Stimulated activated CD4-positive, alpha-beta T cell treated with anti-CD3 and anti-CD28 coated beads, Interleukin-2, amount 100 ng/mL, for 24 hours (primary cell): ENCODE measurements at places on chromosomes 11 and 22.
A peak's percentile ranks its signal among the peaks of the same experiment; 100 is the strongest.

DNA sequence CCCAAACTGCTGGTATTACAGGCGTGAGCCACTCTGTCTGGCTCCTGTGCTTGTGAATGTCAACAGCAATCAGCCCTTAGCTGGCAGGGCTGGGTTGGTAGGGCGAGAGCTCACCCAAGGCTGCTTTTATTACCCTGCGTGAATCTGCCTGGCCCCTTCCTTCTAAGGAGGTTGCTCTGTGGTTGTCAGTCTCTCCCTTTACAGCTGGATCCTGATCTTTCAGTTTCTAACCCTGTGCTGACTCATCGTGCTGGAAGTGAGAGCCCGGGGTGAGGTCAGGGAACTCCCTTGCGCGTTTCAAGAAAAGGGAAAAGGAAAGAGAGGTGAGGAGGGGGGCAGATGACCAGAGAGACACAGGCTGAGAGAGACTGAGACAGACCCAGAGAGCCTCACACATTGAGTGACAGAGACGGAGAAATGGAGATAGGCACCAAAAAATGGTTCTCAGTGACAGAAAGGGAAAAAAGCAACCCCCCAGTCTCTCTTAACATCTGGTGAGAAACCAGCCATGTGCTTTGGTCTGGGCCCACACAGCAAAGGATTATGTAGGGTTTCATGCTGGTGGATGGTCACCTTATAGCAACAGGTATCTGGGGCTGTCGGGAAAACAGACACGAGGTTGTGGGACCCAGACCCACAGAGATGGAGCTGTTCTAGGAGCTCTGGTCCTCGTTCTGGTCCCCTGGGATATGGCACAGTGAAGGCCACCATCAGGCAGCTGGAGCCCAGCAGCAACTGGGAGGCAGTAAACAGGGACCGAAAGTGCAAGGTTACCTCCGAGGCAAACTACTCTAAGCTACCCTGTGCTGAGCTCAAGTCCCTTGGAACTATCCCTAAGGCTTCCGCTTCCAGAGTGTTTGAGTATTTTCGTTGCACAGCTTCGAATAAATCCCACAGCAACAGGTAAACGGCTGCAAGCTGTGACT is 2.5 kb downstream of the TCN2 start:
- no peak for DNase-seq

- no peak for DNase-seq
These were observed 20.2 kb upstream of the IFITM3 start for GRCh38 chr11:340539-341512.

DNA sequence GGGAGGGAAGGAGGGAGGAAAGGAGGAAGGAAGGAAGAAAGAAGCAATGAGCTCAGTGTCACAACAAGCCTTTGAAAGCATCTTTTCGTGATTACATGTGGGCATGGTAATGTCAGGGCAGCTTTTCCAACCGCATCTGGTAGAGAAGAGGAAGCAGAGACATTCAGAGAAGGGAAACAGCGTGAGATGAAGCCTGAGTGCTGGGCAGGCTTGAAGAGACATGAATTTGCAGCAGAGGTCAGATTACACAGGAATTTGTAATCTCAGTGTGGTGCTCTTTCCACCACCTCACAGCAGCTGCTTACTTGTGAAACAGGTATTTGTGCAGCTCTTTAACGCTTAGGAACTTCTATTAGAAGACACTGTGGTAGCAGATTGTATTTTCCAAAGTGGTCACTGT is 289.5 kb upstream of the C11orf87 start:
- no peak for DNase-seq

- DNase-seq: no peak
These were observed 59.4 kb upstream of the FTH1 start for GRCh38 chr11:62026739-62027370.

- DNase-seq: no peak
These were observed 87.8 kb upstream of the TOP3B start for GRCh38 chr22:22070371-22070824.

DNA sequence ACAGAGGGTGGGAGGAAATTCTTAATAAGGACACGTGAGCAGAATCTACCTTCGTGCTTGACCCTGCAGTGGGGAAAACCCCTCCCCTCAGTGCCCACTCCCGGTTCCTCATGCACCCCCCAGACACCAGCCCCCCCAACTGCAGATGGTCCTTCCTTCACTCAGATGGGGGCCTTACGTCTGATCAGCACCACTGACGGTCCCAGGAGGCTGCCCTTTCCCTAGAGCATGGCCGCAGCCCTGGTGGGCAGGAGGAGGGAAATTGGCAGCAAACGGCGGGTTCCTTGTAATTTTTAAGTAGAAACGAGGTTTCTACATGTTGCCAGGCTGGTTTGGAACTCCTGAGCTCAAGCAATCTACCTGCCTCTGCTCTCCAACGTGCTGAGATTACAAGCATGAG is 477.7 kb downstream of the TBC1D22A start:
- no peak for DNase-seq

GRCh38 chr11:20388096-20389055 is 860 bp downstream of the PRMT3 start:
- no peak for DNase-seq

DNA sequence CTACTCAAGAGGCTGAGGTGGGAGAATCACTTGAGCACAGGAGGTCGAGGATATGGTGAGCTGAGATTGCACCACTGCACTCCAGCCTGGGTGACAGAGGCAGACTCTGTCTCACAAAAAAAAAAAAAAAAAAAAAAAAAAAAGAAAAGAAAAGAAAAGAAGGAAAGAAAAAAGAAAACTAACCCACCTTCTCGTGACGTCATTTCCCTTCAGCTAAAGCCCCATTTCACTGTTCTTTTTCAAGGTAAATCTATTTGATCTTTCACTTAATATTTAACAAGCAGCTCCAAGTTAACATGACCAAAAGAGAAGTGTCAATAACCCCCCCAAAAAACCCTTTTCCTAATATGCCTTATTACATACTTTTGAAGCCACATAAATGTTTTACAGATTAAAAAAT is 5.1 kb downstream of the RAPSN start:
- no peak for DNase-seq

DNA sequence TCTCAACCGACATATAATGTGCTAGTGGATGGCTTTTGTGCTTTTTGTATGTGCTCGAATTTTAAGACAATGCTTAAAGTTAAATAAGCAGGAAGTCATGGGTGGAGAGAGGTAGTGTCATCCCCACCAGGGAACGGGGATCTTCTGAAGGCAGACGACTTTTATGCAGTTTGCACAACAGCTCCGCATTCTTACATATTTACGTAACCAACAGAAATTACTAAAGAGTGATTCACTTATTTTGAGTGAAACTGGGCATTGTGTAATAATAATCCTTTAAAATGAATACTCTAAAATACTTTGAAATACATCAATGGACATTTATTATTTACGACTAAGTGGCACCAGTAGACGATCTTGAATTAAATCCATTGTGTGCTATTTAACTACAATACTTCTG is 305.1 kb downstream of the CNTN5 start:
- DNase-seq: no peak

- no peak for DNase-seq
These were observed 14.5 kb upstream of the LRRC55 start for GRCh38 chr11:57167125-57167846.

DNA sequence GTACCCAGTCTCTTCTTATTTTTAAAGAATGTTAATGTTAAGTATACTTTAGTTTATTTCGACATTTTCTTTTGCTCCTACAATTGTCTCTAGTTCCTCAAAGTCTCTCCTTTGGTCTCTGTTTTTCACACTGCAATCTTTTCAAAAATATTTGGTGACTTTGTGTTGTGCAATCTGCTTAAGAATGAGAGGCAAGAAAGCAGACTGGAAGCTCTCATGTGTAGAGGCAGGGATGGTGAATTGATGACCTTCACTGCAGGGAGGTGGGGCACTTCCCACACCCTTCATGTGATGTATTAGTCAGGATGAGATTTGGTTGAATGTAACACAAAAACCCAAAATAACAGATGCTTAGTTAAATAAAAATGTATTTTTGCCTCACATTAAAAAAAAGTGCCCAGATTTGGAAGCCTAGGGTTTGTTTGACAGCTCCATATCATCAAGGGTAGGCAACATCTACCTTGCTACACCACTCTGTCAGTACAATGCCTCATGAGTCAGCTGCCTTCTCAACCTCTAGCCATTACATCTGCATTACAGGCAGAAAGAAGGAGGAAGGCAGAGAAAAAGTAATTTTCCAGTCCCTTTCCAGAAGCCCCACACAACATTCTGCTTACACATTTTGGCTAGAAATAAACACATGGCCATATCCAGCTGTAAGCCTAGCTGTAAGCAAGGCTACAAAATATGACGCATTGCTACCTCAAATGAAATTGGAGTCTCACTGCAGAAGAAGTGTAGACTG is 3.8 kb upstream of the MMP27 start:
- DNase-seq: no peak

DNA sequence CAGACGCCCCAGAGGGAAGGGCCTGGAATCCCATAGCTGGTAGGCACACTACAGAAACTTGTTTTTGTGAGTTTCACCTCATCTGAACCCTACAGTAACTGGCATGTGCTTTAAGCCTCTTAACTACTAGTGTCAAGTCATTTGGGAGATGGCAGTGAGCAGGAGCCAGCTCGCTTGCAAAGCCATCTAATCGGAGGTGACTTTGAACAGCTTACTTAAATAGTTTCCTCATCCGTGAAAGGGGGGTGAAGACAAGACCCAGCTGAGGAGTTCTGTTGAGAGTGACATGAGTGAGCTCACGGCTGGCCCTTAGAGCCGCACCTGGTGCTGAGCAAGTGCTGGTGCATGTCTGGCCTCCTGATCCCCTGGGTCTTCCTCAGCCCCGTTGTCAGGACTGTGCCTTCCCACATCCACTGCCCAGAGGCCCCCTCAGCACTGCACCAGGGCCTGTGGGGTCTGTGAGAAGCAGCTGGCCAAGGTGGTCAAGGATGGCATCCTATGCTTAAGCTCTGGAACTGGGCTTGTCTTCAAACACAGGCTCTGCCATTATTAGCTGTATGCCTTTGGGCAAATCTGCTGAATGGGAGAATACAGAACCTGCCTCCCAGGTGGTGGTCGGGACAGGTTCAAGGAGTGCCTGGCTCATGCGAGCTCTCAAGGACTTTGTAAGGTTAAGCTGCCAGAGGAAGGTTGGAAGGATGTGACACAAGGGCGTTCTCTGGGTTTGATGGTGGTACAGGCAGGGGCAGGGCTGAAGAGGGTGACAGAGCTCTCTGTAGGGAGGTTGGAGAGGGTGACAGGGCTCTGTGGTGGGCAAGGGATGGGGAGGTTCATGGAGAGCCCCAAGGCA is 27.3 kb downstream of the INCENP start:
- DNase-seq: no peak

DNA sequence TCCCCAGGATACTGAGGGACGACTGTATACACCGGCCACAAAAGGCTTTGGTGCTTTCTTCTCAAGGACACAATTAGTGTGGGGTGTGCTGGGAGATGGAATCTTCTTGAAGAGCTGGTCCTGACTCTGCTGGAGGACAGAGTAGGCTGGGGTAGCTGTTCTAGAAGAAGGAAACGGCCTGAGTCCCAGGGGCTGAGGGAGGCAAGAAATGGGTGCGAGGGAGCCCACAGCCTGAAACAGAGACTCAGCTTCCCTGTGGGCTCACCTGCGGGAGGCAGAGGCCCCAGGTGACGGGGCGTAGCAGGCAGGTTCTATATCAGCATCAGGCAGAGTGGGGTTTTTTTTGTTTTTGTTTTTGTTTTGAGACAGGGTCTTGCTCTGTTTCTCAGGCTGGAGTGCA is 36.6 kb downstream of the PARVG start:
- DNase-seq: no peak

DNA sequence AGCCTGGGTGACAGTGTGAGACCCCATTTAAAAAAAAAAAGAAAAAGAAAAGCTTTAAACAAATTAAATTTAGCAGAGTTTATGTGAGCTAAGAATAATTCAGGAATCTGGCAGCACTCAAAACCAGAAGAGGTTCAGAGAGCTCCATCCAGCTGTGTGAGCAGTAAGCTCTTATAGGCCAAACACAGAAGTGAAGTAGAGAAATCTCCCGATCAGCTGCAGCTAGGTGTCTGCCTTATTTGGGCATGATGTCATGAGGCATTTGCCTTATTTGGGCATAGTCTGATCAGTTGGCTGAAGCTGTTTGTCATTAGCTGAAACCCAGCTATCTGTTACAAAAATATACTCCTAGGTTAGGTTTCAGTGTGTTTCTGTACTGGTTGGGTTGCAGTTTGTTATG is 8.2 kb downstream of the MS4A15 start:
- no peak for DNase-seq

GRCh38 chr11:3138178-3139085 is 26.7 kb downstream of the OSBPL5 start:
- no peak for DNase-seq

- DNase-seq: no peak
These were observed 25.2 kb downstream of the OR6Q1 start for GRCh38 chr11:58055806-58056401.

DNA sequence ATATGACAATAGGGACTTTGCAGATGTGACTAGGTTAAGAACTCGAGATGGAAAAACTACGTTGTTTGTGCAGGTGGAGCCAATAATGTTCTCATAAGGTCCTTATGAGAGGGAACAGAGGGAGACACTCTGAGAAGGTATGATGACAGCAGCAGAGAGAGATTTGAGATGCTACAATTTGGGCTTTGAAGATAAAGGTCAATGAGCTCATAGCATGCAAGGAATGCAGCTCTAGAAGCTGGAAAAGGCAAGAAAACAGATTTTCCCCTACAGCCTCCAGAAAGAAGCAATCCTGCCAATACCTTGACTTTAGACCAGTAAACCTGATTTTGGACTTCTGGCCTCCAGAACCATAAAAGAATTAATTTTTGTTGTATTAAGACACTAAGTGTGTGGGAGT is 21.1 kb downstream of the FAM76B start:
- no peak for DNase-seq

GRCh38 chr11:57792060-57792541 is 30.5 kb downstream of the CTNND1 start:
- peak; percentile 76 for DNase-seq

- DNase-seq: no peak
These were observed 565.1 kb upstream of the CCDC179 start for GRCh38 chr11:23425381-23425780.

GRCh38 chr22:41469218-41469851 is 418 bp downstream of the ACO2 start:
- DNase-seq: peak; percentile 48

DNA sequence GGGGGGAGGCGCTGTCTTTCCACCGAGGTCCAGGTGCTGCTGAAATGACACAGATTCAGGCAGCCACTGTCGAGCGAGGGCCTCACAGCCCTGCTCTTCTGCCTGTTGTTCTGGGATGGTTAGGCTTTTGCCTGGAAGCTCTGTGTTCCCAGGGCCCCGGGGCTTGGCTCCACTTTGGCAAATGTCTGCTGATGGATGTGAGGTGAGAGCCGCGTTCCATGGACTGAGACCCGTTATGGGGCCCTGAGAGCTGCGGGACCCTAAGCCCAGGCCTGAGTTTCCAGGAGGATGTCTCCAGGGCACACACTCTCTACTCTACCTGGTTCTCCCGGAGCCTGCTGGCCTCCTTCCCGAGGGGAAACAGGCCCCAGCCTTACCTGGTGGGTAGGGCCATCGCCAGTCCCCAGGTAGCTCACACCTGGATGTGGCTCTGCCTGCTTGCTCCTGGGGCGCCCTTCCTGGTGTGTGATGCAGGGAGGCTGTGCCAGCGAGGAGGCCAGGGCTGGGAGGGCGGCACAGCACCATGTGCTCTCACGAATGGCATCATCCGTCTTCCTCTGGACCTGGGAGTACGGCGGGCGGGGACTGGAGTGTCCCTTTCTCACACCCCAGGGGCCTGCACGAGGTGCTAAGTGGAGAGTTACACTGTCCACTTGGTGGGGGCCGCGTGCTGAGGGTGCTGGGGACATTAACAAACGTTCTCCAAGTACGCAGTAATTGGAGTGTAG is 435.5 kb downstream of the TBC1D22A start:
- DNase-seq: no peak
